ENCODE measurements at places on chromosomes 1 and 21.
A peak's percentile ranks its signal among the peaks of the same experiment; 100 is the strongest.

GRCh38 chr1:85135392-85135798 is 65.4 kb downstream of the SYDE2 start:
- no peak for DNase-seq

DNA sequence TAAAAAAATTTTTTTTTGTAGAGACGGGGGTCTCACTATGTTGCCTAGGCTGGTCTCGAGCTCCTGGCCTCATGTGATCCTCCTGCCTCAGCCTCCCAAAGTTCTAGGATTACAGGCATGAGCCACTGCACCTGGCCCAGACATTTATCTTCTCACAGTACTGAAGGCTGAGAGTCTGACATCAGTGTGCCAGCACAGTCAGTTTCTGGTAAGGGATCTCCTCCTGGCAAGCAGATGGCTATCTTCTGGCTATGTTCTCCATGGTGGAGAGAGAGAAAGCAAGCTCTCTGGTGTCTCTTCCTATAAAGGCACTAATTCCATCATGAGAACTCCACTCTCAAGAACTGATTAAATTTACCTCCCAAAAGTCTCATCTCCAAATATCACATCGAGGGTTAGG is 57.8 kb upstream of the C1orf185 start:
- peak; percentile 33 for DNase-seq

DNA sequence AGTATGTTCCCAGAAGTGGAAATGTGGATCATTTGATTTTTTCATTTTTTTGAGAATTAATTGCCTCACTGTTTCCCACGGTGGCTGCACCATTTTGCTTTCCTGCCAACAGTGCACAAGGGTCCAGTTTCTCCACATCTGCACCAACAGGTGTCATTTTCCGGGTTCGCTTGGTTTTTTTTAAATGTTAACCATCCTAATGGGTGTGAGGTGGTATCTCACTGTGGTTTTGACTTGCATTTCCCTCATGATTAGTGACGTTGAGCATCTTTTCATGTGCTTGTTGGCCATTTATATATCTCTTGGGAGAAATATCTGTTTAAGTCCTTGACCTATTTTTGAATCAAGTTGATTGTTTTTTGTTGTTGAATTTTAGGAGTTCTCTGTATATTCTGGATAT is 3.0 kb downstream of the COL6A2 start:
- no peak for DNase-seq

DNA sequence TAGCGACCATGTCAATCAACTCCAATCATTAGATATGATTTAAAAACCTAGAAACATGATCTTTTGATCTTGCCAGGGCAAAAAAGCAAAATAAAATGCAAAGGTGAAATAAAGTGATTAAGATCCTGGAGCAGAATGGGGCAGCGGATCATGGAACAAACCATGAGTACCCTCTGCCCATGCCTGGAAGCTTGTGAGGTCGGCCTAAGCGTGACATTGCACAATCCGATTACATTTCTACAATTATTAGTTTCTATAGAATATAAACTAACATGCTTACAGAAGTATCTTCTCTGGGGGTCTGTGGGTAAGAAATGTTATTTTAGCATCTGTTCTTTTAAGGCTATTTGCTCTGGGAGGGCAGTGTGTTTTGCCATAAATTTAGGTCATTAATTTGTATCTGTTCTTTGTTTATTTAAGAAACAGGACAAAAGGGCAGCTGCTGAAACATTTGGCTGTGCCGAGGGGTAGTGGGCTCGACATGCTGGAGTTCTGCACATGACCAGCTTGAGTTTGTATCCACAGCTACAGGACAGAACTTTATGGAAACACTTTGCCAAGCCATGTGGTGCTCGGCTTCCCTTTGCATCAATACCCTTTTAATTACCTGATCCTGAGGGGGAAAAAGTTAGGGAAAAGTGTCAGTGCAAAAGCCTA is 55.9 kb downstream of the ZBTB18 start:
- no peak for DNase-seq

- no peak for DNase-seq
Measured at GRCh38 chr21:46518983-46519583, 60.4 kb downstream of the DIP2A start.

- DNase-seq = no peak
Measured at GRCh38 chr21:41677671-41678015, 89.2 kb downstream of the RIPK4 start.

- DNase-seq = no peak
Measured at GRCh38 chr1:154167461-154167860, 12.6 kb upstream of the NUP210L start.

DNA sequence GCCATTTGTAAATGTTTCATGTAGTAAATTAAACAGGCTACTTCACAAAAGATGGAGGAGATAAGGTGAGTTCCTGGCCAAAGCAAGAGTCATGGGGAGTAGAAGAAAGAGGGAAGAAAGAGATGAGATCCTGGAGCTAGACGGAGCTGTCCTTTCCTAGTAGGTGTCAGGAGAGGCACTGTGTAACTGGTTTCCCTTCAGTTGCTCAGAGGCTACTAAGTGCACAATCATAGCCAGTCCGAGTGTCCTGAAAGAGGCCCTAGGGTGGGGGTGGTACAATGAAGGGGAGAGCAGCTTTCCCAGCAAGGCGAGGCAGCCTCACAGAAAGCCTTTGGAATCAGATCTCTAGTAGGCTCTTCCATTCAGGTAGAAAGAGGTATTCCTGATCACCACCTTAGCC is 390.9 kb downstream of the KCNH1 start:
- no peak for DNase-seq

DNA sequence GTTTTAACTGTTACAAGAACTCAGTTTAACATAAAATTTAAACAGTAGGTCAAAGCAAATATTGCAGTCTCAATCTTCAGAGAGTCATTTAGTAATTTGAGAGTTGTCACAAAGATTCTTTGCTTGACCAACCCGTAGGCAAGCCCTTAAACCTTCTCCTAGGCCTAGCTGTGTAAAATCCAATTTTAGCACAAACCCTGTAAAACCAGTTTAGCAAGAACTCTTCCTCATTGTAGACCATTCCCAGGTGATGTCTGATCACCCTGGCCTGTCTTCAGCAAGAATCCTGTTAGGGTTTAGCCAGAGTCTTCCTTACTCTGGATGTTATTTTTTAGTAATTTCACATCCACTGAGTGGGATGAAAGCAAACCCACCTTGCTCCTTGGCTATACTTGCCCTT is 30.1 kb downstream of the LRIG2 start:
- DNase-seq = no peak

GRCh38 chr1:98733782-98734112 is 72.2 kb downstream of the SNX7 start:
- no peak for DNase-seq

DNA sequence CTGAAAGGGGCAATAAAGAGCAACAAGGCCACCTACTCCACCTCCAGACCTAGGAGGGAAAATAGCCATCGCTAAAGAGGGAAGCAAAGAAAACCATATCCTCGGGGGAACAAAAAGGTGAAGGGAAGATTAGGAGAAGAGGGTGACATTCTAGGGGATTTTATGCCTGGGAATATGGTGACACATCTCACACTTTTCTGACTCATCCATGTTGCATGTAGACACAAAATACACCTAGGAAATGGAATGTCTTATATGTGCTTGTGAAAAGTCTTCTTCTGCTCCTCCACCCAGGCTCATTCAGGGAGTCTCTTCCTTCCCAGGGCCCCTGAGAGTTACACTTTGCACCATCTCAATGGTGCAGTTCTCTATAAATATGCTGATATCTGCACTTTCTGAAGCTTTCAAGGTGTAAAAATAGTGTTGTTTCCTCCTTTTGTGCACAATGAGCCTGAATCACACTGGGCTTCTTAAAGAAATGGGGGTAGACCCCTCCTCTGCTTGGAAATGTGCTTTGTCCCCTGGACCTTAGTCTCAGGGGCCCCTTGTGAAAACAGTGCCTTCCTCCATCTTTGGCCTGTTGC is 195.9 kb downstream of the CYYR1 start:
- DNase-seq = no peak

DNA sequence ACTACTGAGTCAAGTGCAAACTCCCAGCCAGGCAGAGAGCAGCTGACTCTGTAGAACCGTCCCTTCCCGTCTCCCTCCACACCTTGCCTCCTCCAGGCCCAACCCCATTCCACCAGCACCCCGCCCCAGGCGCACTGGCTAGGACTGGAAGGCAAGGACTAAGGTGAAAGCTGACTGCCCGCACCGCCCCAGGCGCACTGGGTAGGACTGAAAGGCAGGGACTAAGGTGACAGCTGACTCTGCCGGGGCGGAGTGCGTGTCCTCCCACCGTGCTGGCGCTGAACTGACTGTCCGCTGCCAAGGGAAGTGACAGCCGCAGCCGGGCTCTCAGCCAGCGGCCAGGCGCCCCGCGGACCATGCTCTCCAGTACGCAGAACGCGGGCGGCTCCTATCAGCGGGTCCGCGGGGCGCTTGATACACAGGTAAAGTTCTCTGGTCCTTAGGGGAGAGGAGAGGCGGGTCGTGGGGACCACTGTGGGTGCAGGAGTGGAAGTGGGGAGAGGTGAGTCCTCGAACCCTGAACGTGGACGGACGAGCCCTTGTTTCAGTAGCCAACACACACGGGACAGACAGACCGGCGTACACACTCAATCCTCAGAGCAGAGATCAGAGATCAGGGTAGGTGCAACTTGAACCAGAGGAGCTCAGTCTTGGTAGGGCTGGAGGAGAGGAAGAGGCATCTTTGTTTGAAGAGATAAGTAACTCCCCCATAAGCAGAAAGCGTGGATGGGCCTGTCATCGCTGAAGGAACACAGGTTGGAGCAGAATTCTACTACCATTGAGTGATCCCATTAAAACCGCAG is 58.0 kb downstream of the RBM11 start:
- DNase-seq = no peak

DNA sequence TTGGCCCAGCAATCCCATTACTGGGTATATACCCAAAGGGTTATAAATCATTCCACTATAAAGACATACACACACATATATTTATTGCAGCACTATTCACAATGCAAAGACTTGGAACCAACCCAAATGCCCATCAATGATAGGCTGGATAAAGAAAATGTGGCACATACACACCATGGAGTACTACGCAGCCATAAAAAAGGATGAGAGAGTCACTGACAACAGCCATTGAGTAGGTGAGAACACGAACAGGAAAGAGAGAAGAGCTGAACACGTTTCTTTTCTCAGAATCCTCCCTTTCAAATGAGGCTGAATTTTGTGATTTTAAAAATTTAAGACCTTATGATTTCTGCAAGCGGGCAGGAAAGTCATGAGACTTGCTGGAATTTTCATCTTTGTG is 10.1 kb upstream of the RABGAP1L start:
- no peak for DNase-seq

DNA sequence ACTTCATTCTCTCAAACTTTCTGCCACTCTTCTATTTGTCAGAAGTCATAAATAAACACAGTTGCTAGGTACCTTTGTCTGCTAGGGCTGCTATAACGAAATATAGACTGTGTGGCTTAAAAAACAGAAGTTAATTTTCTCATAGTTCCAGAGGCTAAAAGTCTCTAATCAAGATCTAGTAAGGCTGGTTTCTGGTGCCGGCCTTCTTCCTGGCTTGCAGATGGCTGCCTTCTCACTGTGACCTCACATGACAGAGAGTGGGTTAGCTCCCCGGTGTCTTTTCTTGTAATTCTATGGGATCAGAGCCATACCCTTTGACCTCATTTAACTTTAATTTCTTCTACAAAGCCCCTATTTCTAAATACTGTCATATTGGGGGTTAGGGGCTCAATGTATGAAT is 5.9 kb downstream of the PDC start:
- DNase-seq = no peak

DNA sequence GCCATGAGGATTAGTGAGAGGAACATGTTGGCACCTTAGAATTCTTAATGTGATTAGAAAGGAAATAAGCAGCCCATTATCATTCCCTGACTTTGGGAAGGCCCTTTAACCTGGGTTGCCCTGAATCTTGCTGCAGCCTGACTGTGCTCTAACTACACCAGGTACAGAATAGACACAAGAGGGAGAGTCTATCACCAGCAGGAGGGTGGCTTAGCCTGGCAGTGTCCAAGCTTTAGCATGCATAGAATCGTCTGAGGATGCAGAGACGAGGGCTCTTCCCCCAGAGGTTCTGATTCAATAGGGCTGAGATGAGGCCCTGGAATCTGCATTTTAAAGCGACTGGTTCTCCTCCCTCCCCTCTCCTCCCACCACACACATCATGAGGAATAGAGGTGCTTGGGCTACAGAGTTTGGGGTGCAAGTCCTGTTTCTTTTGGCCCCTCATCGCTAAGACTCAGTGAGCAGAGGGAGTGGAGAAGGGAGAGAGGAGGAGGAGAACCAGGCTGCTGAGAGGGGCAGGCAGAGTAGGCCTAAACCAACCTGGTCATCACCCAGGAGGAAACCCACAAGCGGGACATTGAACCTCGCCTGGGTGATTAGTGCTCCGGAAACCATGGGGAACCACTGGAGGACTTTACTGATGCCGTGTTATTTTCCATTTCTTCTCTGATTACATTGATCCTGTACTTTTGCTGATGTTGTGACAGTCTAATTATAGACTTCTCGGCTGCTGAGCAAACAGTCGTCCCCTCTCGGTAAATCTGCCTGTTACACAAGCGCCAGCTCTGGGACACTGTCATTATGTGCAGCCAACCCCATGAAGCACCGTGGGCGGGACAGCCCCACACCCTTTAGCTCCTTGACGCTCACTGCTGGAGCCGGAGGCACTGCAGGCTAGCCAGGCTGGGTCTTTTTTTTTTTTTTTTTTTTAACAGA is 6.3 kb upstream of the TENT5C start:
- DNase-seq = no peak

- DNase-seq = no peak
Measured at GRCh38 chr1:160708118-160708517, 3.5 kb downstream of the CD48 start.

DNA sequence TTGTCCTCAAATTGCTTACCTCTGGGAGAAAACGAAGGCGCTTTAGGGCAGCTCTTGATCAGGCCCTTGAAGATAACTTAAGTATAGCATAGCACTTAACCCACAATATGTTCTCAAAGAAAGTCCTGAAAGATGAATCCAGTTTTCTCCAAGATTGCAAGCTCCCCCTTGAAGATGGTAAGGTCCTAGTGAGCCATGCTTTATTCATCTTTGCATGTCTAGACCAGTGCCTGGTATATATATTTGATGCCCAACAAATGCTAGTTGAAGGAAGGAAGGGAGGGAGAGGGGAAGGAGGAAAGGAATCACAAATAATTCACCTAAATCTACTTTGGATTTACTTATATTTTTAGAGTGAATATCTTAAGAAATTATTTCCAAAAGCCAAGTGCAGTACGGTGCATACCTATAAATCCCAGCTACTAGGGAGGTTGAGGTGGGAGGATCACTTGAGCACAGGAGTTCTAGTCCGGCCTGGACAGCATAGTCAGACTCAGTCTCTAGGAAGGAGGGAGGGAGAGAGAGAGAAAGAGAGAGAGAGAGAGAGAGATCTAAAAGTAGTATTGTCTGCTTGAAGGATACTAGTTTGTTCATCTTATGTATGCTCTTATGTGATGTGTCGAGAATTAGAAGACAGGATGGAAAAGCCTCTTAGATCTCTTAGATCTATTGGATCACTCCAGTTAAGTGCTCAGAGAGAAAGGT is 25.0 kb downstream of the PBX1 start:
- no peak for DNase-seq

Data from NCI-H2171 treated with DMSO at 0.1 percent for 48 hours (cell line).